Stimulated activated CD4-positive, alpha-beta T cell treated with anti-CD3 and anti-CD28 coated beads, Interleukin-4, amount 100 ng/mL, for 1 hour (primary cell): ENCODE measurements at places on chromosomes 11 and 22.

DNA sequence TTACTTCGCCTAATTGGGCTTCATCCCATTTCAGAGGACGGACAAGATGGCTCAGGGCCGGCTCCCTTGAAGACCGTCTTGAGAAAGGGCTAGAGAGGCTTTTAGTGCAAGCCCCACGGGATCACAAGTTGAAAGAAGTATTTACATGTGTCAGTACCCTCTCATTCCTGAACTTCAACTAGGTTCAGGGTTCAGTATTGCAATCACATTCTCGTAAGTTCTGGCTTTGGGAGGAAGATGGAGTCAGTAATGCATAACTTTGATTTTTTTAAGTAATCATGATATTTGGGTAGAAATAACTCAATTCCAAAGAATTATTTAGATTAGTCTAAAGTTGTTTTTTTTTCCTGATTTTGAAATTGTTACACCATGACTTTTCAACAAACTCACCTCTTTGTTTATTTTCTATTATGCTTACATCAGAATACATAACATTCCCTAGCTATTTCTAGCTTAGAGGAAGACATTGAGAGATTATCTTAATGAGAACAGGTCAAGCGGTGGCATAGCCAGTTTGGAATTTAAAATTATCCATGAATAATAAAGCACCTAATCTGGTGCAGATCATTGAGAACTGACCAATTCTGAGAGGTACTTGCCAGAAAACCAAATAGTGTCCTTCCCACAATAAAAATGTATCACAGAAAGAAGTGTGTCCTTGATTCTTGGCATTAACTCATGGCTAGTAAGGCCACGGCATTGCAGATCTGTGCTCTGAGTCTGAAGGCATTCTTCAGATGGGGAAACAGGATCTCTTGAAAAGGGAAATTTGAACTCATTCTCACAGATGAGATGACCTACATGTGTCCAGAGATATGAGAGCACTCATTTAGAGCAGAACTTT is 92.1 kb upstream of the BLID start:
- DNase-seq = no peak

DNA sequence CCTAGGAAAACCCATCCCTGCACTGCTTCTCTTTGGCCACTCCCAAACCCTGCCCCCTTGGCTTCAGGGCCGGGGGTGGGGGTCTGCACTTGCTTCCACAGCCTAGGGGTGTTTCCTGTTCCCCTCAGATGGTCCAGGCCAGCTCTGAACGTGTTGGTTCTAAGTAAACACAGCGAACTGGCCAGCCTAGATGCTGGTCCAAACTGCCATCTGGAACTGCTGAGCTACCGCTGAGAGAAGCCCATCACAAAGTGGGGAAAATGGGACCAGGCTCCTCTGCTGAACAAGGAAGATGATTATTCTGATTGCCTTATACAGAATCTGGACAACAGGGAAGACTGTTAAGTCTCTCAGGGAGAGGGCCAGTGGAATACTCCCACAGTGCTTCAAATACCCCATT is 23.5 kb upstream of the YPEL1 start:
- no peak for DNase-seq

GRCh38 chr22:17396516-17396915 is 27.3 kb downstream of the CECR2 start:
- DNase-seq = no peak

DNA sequence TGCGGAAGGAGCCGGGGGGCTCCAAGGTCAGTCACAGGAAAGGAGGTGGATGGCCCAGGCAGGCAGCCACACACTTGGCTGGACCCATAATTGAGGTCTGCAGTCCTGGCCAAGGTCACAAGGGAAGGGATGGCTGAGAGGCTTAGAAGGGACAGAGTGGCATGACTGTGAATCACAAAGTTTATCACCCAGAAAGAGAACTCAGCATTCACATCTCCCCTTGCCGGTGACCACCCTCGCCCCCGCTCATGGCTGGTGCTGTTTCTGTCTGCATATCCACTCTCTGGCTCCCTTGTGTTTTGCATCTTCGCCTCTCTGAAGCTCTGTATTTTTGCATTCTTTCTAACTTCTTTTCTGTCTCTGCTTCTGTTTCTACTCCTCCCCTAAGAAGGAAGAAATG is 117.5 kb downstream of the FEZ1 start:
- no peak for DNase-seq

DNA sequence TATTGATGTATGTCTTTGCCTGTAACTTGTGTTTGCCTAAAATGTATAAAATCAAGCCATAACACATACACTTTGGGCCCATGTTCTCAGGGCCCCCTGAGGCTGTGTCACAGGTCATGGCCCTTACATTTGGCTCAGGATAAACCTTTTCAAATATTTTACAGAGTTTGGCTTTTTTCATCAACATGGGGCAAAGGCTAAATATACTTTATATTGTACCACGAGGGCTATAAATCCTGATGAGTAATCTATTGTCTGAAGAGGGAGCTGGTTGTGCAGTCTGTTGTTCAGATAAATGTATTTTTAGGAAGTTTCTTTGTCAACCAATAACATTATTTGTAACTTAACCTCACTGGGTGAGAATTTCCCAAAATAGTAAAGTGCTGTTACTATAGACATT is 404.6 kb upstream of the DDI1 start:
- DNase-seq = no peak

DNA sequence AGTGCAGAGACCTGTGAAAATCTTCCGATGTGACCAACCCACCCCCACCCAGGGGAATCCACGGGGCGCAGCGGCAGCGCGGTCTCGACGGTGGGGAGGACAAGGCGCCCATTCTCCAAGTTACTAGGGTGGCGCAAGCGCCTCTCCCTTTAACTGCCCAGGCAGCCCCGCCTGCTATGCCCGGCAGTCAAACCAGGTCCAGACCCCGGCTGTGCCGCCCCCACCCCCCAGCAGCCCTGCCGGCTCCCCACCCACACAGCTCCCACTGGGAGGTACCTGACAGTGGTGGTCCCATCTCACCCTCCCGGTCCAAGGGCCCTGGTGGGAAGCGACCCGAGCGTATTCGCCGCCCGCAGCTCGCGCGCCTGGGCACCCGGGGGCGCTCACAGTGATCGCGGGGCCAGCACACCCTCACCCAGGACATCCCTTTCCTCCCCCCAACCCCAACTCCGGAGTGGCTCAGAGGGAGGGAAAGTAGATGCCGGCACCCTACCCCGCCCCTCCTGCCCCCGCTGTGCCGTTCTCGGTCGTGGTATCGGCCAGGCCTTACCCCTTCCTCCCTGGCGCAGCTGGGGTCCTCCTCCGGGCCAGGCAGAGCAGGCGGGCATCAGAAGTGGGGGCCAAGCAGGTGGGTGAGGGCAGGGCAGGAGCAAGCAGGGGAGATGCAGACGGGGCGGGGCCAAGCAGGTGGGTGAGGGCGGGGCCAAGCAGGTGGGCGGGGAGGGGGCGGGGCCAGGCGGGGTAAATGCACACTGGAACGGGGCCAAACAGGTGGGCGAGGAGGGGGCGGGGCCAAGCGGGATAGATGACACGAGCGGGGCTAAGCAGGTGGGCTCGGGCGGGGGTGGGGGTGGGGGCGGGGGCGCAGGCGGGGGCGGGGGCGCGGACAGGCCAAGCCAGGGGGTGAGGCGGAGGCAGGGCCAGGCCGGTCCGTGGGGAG is at the start of gene TRPM5:
Gene TRPM5, minus strand, starts transcription at position 634 of the 940 bp plus-strand sequence. CDS start 21,478 bp downstream, outside the sequence.
- DNase-seq = peak; percentile 84

- DNase-seq = peak; percentile 47
These were observed 573 bp downstream of the PPFIA1 start for GRCh38 chr11:70270877-70271648.

GRCh38 chr11:127528297-127528696 is 527.7 kb upstream of the KIRREL3 start:
- no peak for DNase-seq
